ENCODE measurements at places on chromosomes 16 and 17. TPM values are rescaled to one million over a fixed set of nuclear protein-coding genes. Genes with fewer than 3 reads are reported as not detected.

Gene ORC6
- total RNA-seq: 35.0 TPM

Gene CLEC3A
- total RNA-seq: not detected

Gene TBX6
- 0.33 TPM for total RNA-seq

Gene ELMO3
- 0.36 TPM for total RNA-seq

Gene AOC2
- total RNA-seq: 1.1 TPM

Gene SLC35G6
- not detected for total RNA-seq

Gene CYBC1
- 40.6 TPM for total RNA-seq

All from melanocyte of skin (primary cell).